Right ventricle myocardium inferior (tissue), 1 donor: ENCODE measurements at places on chromosomes 11 and 22. TPM values are rescaled to one million over a fixed set of nuclear protein-coding genes. Genes with fewer than 3 reads are reported as not detected.
A peak's percentile ranks its signal among the peaks of the same experiment; 100 is the strongest.

F2 gene
- total RNA-seq, result not detected

DEPDC7 gene
- 0.49 TPM for total RNA-seq

VPREB1 gene
- not detected for total RNA-seq

C1QTNF5 gene
- 17.5 TPM for total RNA-seq

TEX54 gene
- total RNA-seq, result not detected

ART1 gene
- total RNA-seq, result 1.7 TPM

RDX gene
- 116 TPM for total RNA-seq

TMEM151A gene
- 0.14 TPM for total RNA-seq

GP1BB gene
- total RNA-seq, result not detected

C11orf86 gene
- total RNA-seq, result not detected

DNA sequence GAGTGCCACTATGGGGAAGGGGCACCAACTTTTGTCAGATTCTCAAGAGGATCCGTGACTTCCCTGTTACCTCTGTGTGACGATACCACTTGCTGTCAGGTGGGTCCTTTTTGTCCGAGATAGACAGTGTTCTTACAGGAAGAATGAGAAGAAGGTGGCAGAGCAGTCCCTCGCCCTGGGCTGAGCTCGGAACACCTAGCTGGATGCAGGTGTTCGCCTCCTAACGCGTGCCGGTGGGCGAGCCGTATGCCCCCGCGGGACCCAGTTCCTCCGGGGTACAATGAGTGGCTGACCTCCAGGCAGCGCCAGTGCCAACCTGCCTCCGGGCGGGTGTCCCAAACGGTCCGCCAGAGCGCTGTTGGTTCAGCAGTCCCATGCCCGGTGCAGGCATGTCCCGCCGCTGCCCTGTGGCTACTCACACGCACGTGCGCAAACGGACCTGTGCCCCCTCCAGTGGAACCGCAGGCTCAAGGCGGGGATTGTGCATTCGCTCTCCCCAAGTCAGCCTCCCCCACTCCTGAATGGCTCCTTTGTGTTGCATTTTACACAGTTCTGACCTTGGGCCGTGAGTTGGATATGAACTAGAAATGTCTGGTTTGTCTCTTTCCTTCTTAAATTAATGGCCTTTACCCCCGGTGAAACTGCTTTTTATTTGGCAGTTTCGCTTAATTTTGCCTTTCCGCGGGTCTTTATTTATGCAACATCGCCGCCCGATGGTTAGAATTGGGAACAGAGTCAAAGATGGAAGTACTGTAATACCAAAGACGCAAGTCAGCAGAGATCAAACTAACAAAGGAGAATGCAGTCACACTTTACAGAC lies 1.1 kb upstream of the ABTB2 start:
- peak; percentile 87 for DNase-seq

DNA sequence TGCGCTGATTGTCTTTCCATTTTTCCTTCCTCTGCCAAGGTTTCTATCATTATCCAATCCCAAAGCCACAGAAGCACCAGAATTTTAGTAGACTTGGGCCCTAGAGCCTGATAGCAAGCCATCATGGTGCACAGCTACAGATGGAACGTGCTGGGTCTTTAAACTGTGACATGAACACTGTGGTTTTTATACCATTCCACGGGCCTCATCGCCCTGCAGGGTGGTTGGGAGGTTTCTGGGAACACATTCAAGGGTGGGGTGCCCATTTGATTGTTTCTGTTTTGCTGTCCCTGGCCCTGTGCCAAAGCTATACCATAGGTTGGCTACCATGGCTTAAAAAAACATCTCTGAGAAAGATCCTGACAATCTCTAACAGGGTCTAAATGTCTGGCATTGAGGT lies 151.9 kb downstream of the CACNA1I start:
- DNase-seq, result no peak

DNA sequence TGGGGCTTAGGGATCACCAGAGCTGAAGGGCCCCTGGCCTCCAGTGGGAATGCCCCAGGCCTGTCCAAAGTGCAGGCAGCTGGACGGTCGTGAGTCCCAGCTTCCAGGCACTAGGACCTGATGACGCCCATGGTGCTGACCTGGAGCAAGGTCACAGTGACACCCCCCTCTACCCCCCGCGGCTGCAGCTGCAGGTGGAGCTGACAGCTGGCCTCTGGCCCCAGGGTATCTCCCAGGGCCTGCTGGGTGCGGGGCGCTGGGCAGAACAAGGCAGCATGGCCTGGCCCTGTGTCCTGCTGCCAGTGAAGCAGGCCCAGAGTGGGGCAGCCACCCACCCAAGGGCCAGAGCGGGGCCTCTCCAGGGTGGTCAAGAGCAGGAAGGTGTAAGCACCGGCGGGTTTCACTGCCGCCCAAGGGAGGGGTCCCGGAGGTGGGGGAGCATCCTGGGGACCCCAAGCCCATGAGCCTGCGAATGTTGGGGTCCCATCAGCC lies 553 bp upstream of the TCIRG1 start:
- DNase-seq, result no peak

- no peak for DNase-seq
Measured at GRCh38 chr22:29707010-29707409, 12.8 kb upstream of the CABP7 start.

- DNase-seq, result no peak
Measured at GRCh38 chr11:45948356-45948755, 25.9 kb downstream of the LARGE2 start.

GRCh38 chr22:27134315-27134701 lies 476.9 kb downstream of the MIAT start:
- DNase-seq, result no peak

DNA sequence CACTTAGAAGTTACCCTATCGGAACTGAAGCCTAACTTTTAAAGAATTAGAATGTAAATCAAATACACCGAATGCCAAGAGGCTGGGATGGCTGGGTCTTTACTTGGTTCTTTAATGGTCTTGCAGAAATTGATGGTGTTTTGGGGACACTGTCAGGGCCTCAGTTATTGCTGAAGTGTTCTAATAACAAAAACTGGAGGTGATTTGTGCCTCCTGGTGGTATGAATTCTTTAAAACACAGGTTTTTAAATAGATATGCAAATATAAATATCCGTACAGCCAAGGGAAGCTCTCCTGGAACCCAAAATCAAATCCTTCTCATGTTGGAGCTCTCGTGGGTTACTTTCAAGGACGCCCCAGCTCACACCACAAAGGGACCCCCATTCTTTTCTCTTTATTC lies 19.3 kb upstream of the TMPRSS5 start:
- no peak for DNase-seq

- DNase-seq, result no peak
Measured at GRCh38 chr11:35432464-35432863, 13.1 kb upstream of the SLC1A2 start.

GRCh38 chr11:19664886-19665548 lies 47.6 kb upstream of the NAV2 start:
- no peak for DNase-seq

DNA sequence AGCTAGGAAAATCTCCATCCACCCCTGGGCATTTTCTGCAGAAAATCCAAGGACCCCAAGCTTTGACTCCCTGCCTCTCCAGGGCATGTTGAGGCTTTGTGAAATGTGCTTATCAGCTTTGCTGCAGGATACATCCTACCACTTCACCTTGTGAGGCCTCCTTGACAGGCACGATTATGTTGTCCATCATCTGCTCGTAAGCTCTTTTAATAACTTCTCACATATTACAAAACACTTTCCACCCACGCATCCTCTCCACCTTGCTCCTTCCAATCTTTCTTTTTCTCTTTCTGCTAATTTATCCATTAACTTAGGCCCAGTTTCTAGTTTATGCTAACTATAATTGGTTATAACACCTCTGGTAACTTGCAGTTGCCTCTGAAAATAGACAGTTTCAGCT lies 147.0 kb upstream of the MTNR1B start:
- DNase-seq, result no peak

- DNase-seq, result no peak
Measured at GRCh38 chr22:47391169-47392053, 629.0 kb downstream of the TBC1D22A start.

DNA sequence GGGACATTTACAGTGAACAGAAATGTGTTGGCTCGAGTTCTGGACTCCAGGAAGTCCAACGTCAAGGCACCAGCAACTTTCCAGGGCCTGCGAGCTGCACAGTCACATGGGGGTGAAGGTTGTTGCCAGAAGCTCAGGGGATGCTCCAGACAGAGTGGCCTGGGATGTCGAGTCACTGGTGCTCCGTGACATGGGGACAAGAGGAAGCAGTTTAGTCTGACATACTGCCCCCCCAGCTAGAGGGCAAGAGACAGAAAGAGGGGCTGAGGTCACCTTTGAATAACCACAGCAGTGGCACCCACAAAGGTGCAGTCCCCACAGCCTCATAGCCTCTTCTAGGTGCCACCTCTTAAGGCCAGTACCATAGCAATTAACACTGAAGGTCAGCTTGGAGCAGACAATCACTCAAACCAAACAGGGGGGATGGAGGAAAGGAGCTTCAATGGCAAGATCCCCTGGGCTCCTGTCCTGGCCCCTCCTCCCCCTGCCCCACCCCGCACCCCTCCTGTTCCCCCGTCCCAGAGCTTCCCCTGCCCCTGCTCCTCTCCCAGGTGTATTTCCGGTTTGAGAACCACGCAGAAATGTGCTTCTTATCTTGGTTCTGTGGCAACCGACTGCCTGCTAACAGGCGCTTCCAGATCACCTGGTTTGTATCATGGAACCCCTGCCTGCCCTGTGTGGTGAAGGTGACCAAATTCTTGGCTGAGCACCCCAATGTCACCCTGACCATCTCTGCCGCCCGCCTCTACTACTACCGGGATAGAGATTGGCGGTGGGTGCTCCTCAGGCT lies 3.8 kb downstream of the APOBEC3D start:
- no peak for DNase-seq

GRCh38 chr11:84289381-84289906 lies 1003.3 kb upstream of the CCDC90B start:
- no peak for DNase-seq

- no peak for DNase-seq
Measured at GRCh38 chr11:127559978-127560377, 559.4 kb upstream of the KIRREL3 start.

DNA sequence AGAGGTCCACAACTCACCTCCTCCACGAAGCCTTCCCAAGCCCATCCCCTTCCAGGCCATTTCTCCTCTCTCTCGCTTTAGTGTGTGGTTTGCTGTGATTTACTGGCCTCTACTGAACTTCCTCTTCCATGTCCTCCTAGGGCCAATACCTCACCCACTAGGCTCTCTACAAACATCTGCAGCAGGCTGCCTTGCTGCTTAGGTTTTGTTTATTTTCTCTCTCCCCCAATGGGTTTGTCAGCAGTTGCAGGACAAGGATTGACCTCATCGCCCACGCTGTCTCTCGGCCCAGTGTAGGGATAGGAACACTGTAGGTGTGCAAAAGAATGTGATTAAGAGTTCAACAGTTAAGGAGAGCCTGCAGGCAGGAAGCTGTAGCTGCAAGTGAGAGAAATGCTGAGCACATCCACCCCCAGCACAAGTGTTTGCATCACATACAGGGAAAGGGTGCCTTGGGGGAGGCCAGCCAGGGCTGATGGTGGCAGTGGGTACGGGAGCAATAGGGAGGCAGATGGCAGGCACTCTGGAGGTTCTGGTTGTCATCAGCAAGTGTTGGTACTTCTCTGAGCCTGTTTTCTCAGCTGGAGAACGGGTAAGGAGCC lies 1.4 kb downstream of the PC start:
- DNase-seq, result no peak

GRCh38 chr11:113261709-113262475 lies 52.5 kb upstream of the TTC12 start:
- no peak for DNase-seq

DNA sequence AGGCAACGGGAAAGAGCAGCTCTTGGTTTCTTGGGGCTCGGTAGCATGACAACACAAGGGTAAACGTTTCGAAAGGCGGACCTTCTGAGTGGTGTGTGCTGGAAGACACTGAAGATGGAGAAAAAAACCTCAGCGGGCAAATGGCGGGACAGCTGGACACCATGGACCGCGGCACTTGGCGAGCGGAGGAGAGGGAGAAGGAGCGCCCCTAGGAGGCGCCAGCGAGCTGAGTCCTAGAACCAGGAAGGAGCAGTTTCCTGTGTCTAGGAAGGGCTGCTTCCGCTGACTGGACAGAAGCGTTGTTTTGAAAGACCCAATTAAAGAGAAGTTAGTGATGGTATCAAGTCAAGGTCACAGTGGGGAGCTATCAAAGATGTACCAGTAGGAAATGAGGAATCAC lies 44.0 kb upstream of the OPCML start:
- DNase-seq, result no peak

GRCh38 chr11:2860636-2861035 lies 24.9 kb downstream of the CDKN1C start:
- no peak for DNase-seq

DNA sequence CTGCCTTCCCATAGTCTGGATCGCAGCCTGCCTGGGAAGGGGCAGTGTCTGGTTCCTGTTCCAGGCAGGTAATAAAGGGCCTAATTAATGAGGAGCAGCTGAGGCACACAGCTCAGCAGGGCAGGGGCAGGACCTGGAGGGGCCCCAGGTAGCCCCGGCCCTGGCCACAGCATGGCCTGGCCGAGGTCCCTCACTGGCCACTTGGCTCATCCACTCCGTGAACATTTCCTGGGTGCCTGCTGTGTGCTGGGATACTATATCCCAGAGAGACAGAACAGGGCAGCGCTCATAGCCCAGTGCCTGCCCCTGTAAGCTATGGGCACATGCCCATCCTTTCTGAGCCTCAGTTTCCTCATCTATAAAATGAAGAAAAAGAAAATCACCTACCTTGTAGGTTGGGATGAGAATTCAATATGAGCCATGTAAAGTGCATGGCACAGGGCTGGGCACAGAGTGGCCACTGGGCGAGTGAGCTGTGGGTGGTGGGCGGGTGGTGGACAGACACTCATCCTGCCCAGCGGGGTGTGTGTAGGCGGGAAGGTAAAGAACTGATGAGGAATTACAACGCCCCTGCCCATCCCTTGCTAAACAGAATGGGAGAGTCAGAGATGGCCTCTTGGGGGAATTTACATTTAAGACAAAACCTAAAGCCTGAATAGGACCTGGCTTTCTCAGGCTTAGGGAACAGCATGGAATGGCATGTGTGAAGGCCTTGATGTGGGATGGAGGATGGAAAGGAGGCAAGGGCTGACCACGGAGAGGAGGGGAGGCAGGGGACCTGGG lies 9.2 kb downstream of the MYRF start:
- no peak for DNase-seq

DNA sequence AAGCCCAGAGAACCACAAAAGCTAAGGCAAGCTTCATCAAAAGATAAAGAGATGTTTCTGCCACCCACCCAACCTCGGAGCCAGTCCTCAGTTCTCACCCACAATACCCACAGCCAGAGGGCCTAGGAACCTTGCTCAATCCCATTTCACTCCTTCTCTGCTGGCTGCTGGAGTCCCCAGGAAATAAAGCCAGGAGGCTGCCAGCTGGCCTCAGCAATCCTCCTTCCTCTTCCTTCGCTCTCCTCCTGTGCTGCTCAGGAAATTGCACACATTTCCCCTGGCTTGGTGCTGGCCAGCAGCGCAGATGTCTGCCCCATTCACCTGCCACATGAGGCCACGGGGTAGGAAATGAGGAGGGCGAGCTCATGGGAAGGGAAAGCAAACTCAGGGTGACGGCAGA lies 91.8 kb upstream of the LDLRAD3 start:
- no peak for DNase-seq

GRCh38 chr11:68927280-68928135 lies 23.8 kb downstream of the IGHMBP2 start:
- peak; percentile 72 for DNase-seq
